ENCODE measurements at places on chromosomes 1 and 21.

- DNase-seq = peak; percentile 30
These were observed 12.1 kb downstream of the LRRC8B start for GRCh38 chr1:89536555-89537341.

GRCh38 chr1:9406111-9406510 is 113.4 kb downstream of the SPSB1 start:
- no peak for DNase-seq

GRCh38 chr1:166377896-166378295 is 211.1 kb upstream of the FAM78B start:
- no peak for DNase-seq

- no peak for DNase-seq
These were observed 8.0 kb downstream of the NR5A2 start for GRCh38 chr1:200035397-200035955.
